CMK (cell line): ENCODE measurements at places on chromosomes 11 and 22.
A peak's percentile ranks its signal among the peaks of the same experiment; 100 is the strongest.

- DNase-seq = no peak
Observed at GRCh38 chr11:78218707-78219492, 30.2 kb downstream of the USP35 start.

DNA sequence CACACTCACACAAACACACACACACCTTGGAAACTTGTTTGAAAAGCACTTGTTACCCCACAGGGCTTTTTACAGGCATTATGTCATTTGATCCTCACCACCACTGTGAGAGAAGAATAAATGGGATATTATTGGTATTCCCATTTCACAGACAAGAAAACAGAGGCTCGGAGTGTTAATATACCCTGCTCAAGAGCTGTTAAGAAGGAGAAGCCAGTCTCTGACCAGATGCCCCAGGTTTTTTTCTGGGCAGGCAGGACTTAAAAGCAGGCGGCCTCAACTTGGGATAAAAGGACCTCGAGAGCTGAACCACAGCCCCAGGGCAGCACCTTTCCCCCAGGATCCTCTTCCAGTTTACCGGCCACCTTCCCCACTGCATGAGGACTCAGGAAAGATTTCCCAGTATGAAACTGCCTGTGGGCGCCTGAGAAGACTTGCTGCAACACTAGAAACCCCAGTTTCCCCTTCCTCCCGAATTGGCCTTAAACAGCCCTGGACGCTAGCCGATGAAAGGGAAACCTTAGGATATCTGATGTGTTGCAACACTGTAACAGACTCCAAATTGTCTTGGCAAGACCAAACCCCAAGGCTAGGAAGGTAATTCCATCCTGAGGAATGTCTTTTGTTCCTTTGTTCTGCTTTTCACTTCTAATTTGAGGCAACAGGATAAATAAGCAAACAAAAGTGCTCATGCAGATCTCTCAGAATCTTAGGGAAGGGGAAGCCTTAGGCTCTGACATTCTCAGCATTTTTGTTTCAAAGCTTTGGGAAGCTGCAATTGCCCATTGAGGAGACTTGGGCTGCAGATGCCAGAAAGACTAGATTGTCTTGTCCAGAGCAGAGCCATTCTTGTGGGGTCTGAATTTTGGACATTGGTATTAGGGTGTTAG is 173.5 kb downstream of the TRIM29 start:
- no peak for DNase-seq

DNA sequence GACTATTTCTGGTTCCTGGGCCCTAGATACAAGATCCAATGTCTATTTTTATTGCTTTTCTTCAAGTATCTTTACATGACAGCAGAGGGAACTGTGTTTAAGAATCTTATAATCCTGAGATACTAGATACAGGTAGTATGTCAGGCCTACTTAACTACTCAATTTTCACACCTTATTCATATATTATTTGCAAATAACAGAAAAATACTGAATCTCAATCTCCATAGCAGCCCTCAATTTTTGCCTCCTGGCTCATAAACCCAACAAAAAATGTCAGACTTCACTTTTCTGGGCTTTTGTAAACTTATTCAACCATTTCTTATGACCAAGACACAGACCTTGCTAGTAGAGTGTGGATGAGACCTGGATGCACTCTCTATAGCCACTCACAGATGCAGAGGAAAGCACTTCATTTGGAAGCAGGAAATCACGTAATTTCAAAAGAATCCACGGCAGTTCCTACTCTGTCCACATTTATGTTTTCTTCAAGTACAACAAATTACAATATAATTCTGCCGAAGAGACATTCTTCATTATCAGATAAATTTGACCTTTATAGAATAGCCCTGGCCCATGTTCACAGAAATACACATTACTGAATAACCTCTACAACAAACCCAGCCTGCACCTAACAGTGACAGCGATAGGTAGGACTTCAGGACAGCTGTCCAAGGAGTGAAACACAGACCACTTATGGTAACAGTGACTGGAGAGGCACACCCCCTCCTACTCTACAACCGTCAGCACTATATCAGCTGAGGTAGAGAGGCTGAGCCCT is 62.0 kb upstream of the YPEL1 start:
- no peak for DNase-seq

DNA sequence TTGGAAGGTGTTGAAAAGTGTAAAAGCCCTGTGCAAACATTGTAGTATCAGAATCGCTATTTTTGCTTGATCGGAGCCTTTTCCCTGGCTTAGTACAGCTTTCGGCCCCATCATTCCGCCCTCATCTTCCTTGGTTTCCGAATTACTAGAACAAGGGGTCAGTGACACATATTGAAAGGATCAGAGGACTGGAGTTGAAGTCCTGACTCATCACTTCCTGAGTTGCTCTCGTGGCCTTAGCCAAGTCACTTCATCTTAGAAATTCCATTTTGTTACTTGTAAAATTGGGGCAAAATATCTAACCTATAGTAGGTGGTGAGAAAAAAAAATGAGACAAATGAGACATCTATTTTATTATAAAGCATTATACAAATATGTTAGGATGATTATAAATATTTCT is 375.0 kb downstream of the NTM start:
- DNase-seq = no peak

DNA sequence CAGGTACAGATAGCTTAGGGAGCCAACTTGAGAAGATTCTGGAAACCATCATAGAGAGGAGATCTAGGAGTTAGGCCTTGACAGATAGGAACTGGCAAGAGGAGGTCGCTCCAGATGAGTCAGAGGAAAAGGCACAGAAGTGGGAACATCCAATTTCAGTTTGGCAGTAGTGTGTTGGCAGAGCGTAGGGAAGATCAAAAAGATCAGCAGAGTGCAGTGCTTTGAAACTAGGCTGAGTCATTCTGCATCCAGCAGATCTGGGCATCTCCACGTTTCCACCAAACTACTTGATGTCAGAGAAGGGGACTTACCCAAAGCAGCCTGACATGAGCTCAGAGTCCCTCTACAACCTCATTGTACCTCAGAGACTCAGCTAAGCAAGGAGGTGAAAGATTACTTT is 58.5 kb downstream of the GAB4 start:
- no peak for DNase-seq

GRCh38 chr11:94325681-94326080 is 21.3 kb downstream of the IZUMO1R start:
- peak; percentile 31 for DNase-seq

GRCh38 chr11:66548774-66549630 is 2.3 kb downstream of the ACTN3 start:
- no peak for DNase-seq

DNA sequence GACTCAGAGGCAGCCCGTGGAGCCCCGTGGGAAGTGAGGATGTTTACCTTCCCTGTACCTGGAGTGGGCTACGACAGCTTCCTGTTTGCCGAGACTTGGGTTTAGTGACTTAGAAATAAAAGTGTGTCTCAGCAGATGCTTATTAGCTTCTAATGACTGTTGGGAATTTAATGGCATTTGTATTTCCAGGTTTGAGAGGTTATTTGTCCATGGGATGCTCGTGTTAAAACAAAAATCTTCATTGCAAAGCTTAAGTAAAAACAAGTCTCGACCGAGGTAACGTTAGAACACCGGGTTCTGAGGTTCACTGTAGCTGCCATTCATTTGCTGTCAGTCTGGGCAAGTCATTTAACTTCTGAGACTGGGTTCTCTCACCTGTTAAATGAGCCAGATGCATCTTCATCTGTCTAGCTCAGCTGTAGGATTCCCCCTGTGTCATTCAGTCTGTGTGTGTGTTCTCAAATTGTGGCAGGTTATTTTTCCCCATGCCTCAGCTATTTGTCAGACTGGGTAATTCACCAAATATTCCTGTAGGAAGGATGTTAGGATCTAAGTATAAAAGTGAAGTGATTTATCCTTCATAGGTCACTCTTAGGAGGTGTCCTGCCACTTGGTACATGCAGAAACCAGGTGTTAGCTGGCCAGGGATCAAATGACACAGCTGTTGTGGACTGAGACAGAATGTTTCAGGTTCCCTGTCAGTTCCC is 791 bp downstream of the EI24 start:
- DNase-seq = no peak

DNA sequence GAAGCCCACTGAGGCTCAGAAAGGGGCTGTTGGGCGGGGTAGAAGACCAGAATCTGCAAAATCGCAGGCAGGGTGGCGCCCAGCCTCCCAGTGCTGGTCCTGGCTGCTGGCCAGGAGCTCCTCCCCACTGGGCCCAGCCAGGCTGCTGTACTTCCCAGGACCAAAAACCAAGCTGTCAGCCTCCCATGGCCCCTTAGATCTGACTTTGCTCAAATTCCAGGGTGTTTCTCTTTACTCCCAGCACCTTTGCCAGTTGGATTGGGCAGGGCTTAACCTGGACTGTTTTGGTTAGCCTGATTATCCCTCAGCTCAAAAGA is 44.2 kb upstream of the WEE1 start:
- DNase-seq = no peak

DNA sequence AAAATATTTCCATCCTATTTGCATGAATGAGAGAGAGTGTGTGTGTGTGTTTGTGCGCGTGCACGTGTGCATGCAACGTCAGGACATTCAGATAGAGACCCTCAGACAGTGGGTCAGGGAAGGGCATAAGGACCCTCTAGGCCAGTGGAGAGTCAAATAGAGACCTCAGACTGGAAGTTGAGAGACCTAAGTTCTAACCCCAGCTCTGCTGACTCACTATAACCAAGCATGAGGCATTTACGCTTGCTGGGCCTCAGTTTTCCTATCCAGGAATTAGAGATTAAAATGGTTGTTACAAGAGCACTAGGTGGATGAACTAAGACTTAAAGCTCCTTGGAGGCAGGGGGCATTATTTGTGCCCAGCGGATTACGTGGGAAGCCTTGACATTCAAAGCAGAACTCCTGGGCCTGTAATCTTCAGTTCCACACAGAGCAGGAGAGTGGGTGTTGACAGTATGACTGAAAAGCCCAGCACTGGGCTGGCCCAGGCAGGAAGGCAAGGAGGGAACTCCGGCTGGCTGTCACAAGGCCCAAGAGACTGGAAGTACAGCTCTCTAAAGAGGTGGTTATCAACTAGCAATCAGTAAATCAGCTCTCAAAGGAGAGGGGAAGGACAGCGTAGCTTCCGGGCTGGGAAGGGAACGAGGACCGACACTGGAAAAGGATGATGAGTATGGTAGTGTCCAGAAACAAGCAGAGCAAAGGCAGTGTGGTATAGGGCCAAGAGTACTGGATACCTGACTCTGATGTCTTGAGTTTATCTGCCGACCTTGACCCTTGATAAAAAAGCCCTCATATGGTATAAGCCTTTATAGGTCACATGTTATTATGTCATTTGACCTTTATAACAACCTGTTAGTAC is 9.2 kb downstream of the RHOG start:
- DNase-seq = no peak

DNA sequence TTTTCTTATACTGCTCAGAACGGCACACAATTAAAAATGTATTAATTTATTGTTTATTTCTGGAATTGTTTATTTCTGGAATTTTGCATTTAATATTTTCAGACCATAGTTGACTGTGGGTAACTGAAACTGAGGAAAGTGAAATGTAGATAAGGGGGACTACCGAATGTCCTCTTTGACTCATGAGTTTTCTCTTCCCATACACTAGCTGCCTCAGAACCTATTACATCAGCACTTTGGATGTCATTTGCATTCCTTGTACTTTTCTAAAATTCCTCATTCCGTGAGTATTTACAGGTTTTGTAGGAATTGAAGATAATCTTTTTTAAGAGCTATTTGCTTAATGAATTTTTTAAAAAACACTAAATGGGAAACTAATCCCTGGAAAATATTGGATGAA is 29.8 kb downstream of the ZC3H12C start:
- no peak for DNase-seq

- no peak for DNase-seq
Observed at GRCh38 chr11:111737444-111738210, 28.6 kb downstream of the PPP2R1B start.

DNA sequence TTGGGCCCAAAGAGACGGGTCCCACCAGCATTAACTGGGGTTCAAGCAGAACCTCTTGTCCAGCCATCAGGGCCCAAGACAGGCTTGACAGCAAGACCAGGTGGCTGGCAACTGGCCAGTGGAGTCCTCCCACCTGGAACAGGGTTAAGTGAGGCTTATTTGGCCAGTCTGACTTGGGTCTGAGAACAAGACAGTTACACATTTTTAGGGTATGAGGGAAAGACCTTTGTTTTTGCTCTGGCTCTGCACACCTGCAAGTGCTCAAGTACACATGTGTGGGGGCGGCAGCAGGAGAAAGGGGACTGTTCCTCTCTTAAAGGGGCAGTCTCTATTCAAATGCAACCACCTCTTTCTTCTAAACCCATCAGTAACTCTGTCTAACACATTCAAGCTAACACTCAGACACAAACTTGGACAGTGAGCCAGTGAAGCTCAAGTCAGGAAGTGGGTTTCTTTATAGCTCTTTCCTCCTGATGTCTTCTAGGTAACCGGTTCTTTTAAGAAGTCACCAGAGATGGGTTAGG is 116.2 kb downstream of the ETS1 start:
- no peak for DNase-seq

DNA sequence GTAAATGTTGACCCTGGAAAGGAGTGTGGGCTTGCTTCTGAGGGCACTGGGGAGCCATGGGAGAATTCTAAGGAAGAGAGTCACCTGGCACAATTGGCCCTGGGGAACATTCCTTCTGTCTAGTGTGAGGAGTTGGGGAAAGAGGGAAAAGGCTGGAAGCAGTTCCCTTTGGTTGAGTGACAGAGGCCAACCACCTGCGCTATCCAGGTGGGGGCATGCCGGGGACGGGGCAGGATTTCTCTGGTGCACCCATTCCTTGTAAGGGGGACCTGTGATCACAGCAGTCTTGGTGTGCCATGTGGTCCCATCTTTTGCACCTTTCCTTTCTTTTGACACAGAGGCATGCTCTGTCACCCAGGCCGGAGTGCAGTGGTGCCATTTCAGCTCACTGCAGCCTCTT is 92.1 kb upstream of the GRK3 start:
- DNase-seq = no peak

DNA sequence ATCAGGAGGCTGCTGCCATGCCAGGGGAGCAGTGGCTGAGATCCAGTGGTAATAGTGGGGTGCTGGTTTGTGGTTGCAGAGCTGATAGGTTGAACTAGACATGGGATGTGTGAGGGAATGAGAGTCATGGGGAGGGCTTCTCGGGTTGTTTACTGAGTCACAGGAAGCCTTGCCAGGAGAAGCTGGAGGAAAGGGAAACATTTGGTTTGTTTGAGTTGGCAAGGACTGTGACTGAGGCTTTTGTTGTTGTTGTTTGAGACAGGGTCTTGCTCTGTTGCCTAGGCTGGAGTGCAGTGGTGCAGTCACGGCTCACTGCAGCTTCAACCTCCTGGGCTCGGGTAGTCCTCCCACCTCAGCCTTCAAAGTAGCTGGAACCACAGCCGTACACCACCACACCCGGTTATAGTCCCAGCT is 49.3 kb downstream of the CABIN1 start:
- DNase-seq = no peak

DNA sequence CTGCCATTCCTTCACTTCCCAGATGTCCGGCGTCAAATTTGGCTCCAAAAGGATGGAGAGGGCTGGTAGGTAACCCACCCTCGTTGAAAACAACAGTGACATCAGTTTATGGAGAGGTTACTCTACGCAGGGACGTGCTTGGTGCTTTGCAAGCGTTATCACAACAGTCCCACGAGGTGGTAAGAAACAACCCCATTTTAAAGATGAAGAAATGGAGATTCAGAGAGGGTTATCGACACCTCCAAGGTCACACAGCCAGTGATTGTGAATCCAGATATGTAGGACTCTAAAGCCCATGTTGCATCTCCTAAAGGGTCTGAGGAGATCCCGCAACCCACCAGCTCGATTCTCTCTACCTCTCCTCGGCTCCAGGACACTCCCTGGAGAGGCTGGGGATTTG is 773 bp downstream of the MIAT start:
- DNase-seq = no peak

GRCh38 chr11:113153847-113154246 is 160.5 kb upstream of the TTC12 start:
- DNase-seq = no peak

GRCh38 chr22:39114112-39114511 is 17.1 kb downstream of the APOBEC3H start:
- no peak for DNase-seq
